Activated T-helper 1 cell treated with anti-CD3 and anti-CD28 coated beads, Interleukin-2, amount 50 U/mL, for 16 hours (primary cell): ENCODE measurements at places on chromosomes 5 and 9.

GRCh38 chr9:20125727-20126126, 336.9 kb upstream of the SLC24A2 start:
- no peak for DNase-seq

GRCh38 chr9:83384214-83384613, 154.0 kb downstream of the FRMD3 start:
- no peak for DNase-seq

- no peak for DNase-seq
These were observed 63.9 kb downstream of the SERINC5 start for GRCh38 chr5:80191991-80192398.

DNA sequence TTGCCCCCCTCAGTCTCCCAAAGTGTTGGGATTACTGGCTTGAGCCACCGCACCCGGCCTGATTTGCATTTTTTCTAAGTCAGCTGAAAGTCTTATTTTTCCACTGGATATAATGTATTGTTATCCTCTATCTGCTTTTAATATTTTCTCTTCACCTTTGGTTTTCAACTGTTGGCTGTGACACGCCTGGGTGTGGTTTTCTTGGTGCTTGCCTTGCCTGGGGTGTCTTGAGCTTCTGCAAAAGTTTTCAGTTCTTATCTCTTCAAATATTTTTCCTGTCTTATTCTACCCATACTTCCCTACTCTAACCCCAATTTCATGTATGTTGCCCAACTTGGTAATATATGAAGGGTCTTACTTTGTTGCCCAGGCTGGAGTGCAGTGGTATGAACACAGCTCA, 4.3 kb upstream of the MXD3 start:
- DNase-seq, result no peak

DNA sequence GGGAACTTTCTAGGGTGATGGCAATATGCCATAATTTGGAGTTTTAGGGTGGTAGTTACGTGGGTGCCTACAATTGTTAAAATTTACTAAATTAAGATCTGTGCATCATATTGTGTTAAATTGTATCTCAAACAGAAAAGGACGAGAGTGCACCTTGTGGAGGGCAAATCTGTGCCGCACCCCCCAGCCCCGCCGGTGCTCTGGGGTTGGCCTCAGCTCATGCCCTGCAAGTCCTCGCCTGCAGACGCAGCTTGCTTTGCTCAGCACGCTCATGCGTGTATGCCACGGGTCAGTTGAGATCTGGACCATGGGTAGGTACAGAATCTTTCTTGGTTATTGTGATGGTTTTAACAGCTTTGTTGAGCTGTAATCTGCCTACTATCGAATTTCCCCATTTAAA, 33.7 kb upstream of the FCN1 start:
- no peak for DNase-seq

- DNase-seq, result no peak
These were observed 185.0 kb upstream of the PTGER4 start for GRCh38 chr5:40494631-40495236.

GRCh38 chr5:62315376-62316175, 9.6 kb downstream of the KIF2A start:
- DNase-seq, result no peak

DNA sequence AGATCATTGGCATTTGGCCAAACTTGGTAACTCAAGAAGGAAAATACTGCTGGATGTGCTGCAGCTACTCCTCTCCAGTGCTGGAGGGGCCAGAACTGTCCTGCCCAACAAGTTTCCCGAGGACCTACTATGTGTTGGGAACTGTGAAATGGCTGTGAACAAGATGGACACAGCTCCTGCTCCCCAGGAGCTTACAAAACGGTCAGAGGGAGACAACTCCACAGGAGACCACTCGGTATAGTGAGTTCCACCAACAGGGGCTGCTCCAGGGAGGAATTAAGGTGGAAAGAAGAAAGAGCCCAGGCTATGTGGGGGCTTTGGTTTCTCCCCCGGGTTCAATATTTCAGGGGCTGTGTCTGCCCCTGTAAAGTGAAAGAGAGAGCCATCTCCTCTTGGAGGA, 78.8 kb downstream of the GNA14 start:
- DNase-seq, result no peak

DNA sequence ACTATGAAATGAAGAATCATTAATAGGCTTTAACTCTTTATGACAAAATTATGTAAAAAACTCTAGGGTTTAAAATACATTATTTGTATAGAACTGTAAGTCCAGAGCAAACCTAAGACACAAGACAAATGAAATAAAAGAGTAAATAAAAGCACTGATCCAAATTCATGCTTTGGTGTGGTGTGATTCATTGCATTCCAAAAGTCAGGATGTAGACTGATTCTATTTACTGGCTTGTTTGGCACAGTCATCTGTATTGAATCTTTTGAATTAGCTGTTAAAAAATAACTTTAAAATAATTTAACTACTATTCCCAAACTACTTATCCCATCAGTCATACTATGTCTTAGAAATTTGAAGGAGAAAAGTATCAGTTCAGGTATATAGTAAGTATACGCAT, 31.1 kb downstream of the IL4 start:
- DNase-seq, result no peak

DNA sequence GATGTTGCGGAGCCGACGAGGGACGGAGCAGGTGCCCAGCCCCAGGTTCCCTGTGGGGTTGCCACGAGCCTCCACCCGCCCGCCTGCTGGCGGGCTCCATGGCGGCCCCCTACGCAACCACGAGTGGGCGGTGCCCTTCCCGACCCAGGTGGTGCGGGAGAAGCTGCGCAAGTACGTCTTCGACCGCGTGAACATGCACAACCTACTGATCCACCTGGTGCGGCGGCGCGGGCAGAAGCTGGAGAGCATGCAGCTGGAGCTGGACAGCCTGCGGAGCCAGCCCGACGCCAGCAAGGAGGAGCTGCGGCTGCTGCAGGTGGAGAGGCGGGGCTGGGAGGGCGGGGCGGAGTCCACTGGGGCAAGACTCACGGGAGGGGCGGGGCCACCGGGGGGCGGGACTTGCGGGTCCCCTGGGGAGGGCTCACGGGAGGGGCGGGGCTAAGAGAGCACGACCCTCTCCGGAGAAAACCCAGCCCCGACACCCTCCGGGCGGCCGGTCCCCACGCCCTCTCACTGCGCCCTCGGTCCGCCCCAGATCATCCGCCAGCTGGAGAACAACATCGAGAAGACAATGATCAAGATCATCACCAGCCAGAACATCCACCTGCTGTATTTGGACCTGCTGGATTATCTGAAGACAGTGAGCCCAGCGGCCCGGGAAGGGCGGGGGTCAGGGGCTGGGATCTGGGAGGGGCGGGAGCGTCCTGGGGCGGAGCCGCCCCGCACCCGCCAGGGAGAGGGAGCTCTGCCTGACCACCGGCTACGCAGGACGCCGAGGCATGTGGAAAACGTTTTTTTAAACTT, 3.9 kb downstream of the CCDC183 start:
- peak; percentile 80 for DNase-seq

DNA sequence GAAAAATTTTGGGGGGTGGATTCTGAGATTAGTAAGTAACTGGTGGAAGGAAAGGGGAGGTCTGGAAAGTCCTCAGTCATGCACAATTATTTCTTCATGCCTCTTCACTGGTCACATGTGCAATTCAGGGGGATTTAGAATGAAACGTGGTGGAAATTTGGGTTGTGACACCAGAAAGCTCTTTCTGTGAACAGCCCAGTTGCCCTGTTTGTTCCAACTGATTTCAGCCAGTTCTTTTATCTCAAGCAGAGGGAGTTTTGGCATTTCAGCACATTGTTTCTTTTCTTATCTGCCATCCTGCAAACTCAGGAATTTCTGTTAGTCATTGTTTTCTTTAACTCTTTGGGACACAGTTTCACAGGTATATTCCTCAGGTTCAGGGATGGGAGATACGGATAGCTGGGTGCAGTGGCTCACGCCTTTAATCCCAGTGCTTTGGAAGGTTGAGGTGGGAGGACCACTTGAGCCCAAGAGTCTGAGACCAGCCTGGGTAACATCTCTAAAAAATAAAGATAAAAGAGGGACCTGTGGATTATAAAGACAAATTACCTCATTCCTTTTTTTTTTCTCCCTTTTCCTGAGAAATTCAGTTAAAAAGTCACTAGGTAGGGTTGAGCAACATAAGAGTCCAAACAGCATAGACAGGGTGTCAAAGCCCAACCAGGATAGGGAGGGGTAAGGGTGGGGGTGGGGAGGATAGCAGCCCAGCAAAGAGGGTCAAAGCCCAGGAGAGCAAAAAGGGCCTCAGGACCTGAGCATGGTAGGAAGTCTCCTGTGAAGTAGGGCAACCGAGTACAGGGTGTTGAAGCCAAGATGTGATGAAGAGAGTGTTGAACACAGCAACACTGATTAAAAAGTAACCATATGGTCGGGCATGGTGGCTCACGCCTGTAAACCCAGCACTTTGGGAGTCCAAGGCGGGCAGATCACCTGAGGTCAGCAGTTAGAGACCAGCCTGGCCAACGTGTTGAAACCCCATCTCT, 5.4 kb upstream of the B4GALT1 start:
- DNase-seq, result no peak

DNA sequence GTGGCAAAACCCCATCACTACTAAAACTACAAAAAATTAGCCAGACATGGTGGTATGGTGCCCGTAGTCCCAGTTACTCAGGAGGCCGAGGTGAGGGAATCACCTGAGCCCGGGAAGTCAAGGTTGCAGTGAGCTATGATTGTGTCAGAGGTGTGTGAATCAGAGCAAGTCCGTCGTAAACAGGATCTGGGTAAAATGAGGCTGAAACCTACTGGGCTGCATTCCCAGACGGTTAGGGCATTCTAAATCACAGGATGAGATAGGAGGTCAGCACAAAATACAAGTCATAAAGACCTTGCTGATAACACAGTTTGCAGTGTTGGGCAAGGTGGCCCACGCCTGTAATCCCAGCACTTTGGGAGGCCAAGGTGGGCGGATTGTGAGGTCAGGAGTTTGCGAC, 1.9 kb upstream of the CLTB start:
- DNase-seq, result no peak

GRCh38 chr5:82150559-82150958, 127.6 kb downstream of the RPS23 start:
- no peak for DNase-seq

DNA sequence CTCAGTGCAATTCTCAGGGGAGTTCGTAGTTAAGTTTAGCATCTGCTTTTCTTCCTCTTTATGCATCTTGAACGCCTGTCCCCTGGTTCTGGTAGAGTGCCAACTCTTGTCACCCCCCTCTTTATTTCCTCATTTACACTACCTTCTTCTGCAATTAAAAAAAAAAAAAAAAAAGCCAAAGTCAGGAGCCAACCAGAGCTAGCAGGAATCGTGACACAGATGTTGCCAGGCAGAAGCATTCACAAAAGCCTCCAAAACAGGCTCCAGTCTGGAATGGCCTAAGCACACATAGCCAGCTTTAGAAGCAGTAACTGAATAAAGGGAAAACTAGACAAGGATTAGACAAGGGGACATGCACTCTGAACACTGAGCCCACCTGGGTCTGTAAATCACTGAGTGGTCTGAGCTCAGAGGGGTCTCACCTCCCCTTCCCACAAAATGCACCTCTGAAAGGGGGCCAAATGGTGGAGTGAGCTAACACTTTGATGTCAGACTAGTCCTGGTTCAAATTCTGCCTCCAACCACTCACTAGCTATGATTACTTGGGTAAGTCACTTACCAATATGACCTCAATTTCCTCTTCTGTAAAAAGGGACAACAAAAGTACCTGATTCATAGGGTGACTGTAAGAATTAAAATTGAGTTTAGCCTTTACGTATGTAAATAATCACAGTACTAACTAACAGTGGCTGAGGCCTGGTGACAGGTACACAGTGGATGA, 2.0 kb downstream of the CD74 start:
- DNase-seq, result no peak

DNA sequence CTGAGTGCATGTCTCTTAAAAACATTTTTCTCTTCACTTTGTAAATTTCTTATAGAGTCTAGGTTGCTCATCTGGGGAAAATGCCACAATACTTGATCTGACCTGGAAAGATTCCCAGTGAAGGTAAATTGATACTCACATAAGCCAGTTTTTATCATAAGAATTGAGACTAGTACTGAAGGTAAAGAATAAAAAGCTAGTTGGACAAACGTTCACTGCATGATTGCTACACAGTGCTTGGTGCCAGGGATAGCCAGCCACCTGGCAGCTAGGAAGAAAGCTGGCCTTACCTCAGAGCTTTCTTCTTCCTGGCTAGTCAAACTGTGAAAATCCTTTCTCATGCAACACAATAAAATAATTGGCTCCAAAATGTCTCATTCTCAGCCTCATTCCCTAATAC, 77.1 kb downstream of the MUSK start:
- no peak for DNase-seq

DNA sequence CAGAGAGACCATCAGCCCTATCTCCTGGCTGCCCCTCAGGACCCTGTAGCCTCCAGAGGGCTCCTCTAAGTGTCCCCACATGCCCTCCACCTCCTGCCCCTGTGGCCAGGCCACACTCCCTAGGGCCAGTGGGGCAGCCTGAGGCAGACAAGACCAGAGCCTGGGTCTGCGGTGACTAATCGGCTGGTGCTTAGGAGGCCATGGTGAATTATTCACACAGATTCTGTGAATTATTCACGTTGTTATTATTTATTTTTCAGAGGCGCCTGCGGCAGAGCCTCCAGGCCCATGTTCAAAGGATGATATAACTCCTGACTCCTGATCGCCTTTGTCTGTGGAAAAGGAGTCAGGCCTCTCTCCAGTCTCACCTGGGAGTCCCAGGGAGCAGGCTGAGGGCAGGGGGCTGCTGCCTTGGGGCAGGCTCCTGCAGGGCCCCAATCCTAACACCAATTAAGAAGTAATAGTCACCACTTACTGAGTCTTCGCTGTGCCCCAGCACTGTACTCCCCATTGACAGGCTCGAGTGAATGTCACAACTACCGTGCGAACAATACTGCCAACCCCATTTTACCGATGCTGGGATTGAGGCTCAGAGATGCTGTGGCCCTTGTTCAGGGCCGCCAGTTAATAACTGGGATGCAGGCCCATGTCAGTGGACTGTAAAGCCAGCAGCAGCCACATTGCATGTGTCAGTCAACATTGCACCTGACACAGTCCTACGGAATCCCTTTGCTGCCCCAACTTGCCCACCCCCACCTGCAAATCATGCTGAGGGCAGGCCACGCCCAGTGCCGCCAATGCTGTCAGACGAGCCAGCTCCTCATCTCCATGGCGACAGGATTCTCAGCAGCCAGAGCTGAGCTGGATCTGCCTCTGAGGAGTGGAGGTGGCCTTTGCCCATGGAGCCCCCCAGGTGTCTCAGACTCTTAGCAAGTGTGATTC, 94.9 kb downstream of the PCDH1 start:
- DNase-seq, result no peak

GRCh38 chr9:120486835-120487234, 93.1 kb downstream of the CDK5RAP2 start:
- no peak for DNase-seq

GRCh38 chr9:114108016-114108833, 9.1 kb upstream of the KIF12 start:
- no peak for DNase-seq
